ENCODE measurements at places on chromosomes 2 and 18.

DNA sequence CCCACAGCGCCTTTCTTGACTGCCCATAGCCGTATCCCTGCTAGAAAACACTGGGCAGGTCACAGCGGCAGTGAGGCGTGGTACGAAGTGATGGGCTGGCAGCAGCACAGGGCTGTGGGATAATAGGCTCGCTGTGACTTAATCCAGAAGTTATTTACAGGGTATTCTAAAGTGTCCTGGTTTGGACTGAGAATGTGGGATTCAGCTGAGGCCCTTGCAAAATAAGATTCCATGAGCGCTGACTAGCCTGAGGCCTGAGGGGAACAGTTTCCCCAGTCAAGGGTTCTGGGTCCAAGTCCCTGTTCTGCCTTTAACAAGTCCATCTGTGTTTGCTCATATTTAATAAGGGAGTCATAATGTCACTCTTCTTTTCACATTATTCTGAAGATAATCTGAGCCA lies 34.6 kb downstream of the SETBP1 start:
- no peak for DNase-seq

GRCh38 chr2:145875016-145875415 lies 1355.1 kb upstream of the ZEB2 start:
- DNase-seq: no peak

- no peak for DNase-seq
Observed at GRCh38 chr2:65103013-65103715, 26.7 kb downstream of the RAB1A start.

DNA sequence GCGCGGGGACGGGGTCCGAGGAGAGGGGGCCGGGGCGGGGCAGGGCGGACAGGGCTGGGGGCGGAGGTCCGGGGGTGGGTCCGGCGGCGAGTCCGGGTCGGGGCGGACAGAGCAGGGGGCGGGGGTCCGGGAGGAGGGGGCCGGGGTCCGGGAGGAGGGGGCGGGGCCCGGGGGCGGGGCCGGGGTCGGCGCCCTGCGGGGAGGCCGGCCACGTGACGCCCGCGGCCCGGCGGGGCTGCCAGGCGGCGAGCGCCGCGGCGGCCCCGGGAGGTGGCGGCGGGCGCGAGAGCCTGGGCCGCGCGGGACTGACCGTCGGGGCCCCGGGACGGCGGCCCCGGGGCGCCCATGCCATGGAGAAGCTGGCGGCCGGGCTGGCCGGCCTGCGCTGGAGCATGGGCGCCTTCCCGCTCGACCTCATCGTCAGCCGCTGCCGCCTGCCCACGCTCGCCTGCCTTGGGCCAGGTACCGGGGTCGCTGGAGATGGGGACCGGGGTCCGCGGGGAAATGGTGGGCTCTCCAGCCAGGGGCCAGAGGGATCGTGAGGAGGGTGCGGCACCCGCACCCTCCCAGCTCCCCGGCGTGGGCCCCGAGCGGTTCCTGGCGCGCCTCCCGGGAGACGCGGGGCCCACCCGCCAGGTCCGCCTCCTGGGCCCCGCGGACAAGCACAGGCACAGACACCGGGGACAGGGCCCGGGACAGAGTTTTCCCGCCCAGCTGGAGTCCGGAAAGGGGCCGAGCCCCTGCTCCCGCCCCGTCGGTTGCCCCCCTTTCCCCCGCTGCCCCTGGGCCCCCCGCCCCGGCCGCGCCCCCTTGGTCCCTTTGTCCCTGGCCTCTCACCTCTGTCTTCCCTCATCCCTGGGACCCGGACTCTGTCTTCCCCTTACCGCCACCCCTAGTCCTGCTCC lies at the start of gene GAREM2:
TSS of gene GAREM2 (plus strand) at position 218 of the 905 bp plus-strand sequence. CDS start at position 351, 133 bp downstream.
- no peak for DNase-seq

DNA sequence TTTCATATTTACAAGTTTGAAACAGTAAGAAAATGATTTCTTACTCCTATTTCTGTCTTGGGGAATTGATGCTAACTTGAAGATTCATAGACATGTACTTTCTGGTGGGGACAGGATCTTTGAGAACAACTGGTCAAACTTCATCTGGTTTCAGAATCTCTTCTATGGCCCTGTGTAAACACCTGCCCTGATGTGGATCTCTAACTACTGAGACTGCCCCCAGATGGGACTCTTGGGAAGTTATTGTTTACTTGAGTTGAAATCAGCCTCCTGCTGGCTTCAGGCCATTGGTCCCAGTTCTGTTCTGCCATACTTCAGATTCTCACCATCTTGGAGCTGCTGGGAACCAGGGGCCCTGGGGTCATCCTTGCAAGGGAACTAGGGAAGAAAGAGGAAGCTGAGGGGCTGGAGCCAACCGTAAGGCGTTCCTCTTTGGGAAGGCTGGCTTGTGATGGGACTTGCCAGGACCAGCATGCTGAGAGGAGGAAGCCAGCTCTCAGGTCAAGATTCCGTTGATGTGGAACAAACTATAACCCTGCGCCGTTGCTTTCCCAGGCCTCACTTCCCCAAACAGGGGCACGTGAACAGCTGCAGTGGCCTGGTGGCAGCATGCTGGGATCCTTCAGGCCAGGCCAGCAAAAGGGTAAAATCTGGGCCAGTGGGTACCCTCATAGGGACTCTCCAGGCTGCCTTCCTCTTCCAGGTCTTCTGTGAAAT lies 135.5 kb upstream of the CXCR4 start:
- no peak for DNase-seq

- no peak for DNase-seq
Observed at GRCh38 chr2:71614976-71615766, 161.8 kb downstream of the DYSF start.

GRCh38 chr2:219352448-219353023 lies 20.0 kb upstream of the RESP18 start:
- DNase-seq: no peak

GRCh38 chr2:9174771-9175437 lies 31.7 kb upstream of the ASAP2 start:
- DNase-seq: no peak

DNA sequence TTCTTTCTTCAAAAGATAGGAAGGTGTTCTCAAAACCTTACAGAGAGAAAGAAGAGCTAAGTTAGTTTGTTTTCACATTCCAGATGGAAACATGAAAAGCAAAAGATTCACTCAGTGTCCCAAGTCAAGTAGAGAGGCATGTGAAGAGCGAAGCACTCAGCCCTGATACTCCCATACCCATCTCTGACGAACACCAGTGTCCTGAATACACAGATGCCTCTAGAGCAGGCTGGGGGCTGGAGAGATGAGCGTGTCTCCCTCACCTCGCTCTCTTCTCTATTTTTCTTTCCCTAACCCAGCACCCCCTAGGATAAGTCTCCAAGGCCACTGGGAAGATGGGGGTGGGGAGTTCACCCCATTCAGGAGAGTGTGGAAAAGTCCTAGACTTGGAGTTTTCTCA lies 227.8 kb downstream of the TMEM163 start:
- DNase-seq: no peak

- no peak for DNase-seq
Observed at GRCh38 chr2:228318218-228318617, 136.7 kb upstream of the SPHKAP start.

GRCh38 chr2:190887089-190887488 lies 6.5 kb downstream of the GLS start:
- DNase-seq: no peak

GRCh38 chr2:217705461-217705860 lies 297.3 kb downstream of the TNS1 start:
- DNase-seq: no peak

DNA sequence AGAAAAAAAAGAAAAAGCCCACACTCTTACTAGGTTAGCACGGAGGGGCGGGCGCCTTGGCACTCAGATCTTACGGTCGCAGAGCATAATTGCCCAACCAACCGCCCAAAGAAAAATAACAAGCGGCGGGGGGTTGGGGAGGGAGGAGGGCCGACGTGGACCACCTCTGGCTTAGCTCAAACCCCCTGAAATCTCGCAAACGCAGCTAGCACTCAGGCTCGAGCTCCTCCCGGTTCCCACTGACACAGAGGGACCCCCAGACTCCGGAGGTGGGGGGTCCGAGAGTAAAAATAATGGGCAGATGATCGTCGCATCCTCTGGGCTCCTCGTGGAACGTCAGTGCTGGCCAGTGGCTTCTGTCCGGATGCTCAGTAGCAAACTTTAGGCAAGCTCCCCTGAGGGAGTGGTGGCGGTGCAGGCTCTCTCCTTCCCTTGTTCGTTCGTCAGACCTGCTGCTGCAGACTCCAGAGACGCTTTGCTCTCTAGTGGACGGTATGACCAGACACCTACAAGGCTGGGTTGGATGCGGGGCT lies 12.0 kb downstream of the CATIP start:
- DNase-seq: no peak

- DNase-seq: no peak
Observed at GRCh38 chr18:6755107-6755506, 25.6 kb downstream of the ARHGAP28 start.

GRCh38 chr2:74902281-74902860 lies 56.1 kb upstream of the POLE4 start:
- no peak for DNase-seq

DNA sequence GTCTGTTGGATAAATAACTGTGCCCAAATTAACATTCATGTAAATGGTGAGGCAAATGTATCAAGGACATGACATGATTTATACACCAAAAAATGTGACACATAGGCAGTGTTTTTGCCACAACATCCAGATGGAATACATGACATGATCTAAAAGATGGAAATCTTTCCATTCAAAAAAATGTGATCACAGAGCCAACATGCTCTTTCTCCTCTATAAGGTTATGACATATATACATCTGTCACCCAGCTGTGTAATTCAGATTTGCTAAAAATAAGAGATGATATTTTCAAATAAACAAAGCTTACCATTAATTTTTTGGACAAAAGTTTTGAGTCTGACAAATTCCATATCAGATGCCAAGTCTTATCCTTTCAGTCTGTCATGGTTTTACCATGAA lies 95.5 kb upstream of the COL3A1 start:
- no peak for DNase-seq

DNA sequence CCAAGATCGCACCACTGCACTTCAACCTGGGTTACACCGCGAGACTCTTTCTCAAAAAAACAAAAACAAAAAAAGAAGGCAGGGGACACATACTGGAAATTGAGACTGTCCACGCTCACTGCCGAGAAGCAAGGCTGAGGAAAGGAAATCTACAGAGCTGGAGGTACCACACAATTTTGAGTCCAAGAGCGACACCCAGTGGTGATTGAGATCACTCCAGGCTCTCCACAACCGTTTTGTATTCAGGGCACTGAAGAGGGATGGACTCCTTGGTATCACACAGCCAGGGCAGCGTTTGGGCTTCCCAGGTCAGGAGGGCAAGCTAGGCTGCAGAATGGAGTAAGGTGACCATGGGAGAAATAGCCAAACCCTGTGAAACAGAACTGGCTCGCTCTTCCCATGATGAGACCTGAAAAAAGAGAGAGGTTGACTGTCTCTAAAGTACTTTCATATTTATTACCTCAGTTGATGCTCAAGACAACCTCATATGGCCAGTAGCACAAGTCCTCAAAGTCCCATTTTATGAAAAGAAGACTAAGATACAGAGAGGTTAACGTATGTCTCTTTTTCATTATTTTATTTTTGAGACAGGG lies 74.5 kb upstream of the YPEL5 start:
- no peak for DNase-seq

DNA sequence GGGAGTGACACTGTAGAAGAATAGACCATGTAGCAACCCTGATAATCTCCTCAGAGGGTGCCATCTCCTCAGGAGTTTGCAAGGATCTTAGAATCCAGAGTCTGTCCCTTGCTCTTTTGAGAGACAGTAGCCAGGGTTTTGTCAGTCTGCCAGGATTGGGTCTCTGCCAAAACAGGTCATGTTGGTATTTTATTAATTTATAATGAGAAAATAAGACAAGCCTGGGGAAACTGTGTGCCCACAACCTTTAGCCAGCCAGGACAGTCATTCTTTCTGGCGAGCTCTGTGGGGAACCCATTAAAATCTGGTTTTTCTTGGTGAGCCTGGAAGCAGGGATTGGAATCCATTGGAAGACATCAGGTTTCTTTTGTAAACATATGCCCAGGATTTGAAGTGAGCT lies 78.6 kb downstream of the PTPRM start:
- DNase-seq: no peak

DNA sequence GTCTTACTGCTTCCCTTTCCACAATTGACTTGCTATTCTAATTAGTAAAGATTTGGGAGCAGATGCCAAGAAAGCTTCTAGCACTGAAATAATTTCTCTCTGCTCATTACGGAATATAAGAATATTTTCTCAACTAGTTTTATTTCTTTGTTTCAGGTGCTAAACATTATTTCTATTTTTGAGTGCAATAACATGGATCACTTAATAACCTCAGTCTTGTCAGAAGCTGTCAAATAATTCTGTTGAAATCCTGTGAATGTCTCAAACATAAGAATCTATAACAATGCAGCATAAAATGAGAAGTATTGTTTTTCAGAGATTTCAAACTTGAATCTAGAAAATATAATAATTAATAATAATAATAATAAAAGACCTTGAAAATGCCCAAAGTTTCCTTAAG lies 1221.0 kb downstream of the DSC3 start:
- DNase-seq: no peak

DNA sequence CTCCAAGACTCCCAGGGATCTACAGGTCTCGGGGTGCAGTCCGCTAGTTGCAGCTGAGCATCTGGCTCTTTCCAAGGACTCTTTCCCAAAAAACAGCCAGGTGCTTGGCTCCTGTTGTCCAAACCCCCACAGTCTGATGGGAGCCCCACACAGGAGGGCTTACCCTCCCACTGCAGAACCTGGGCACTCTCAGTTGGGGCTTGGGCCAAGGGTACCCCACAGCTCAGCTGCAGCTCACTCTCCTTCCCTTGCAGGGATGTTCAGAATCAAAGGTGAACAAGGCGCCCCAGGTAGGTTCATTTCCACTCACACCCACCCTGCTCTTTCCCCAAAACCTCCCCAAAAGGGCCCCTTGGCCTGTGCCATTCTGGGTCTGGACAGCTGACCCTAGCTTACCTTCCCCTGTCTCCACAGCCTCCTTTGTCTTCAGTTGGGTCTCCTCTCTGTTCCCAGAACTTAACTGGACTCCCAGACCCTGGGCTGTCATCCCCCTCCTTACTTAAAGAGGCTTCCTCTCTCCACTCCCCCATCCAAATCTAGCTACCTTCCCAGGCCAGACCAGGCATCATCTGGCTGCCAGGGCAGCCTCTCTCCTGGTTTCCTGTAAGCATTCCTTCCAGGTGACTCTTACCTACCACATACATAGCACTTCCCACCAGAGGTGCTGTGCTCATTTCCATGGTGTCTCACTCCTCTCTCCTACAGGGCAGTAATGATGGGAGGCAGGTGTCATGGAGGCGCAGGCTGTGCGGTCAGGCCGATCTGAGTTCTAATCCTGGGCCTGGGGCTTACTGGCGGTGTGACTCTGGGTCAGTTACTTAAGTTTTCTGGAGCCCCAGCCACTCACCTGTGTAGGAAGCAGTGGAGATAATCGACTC lies 29.5 kb downstream of the MARCO start:
- no peak for DNase-seq

GRCh38 chr2:106970471-106971261 lies 84.7 kb upstream of the ST6GAL2 start:
- DNase-seq: no peak
